IPS DF 19.7 (cell line): ENCODE measurements at places on chromosomes 4 and X.

- DNase-seq = no peak
Measured at GRCh38 chr4:72006586-72006985, 25.2 kb upstream of the NPFFR2 start.

DNA sequence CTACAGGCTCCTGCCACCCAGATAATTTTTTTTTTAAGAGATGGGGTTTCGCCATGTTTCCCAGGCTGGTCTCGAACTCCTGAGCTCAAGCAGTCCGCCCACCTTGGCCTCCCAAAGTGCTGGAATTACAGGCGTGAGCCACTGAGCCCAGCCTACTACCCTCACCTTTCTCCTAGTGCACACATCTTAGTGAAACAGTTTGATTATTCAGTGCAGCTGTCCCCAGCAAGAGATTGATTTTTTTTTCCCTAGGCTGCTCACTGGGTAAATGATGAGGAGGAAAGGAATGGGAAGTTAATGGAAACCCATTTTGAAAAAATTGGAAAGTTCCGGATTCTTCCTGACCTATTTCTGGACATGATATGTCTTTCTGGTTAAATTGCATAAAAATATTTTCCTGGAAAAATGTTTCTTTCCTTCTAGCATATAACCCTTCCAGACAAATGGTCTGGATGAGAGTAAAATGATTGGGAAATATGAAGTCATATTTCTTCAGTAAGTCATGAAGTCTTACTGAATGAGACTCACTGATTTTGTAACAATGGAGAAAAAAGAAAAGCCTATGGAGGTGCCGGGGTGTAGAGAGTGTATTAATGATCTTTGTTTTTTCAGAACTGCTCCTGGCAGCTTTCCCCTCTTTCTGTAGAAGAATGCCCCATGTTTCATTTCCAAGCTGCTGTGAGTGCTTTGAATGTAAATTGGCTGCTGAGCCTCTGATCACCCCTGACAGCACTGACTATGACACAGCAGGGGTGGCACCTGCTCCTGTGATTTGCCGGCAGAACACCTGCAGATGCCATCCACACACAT, 19.5 kb upstream of the ZNF41 start:
- no peak for DNase-seq

GRCh38 chr4:144809056-144809640, 163.2 kb downstream of the HHIP start:
- no peak for DNase-seq

GRCh38 chrX:10756441-10756840, 136.1 kb upstream of the MID1 start:
- no peak for DNase-seq

GRCh38 chr4:31080887-31081286, 360.7 kb downstream of the PCDH7 start:
- no peak for DNase-seq
